ENCODE measurements at places on chromosomes 13 and 19.
A peak's percentile ranks its signal among the peaks of the same experiment; 100 is the strongest.

DNA sequence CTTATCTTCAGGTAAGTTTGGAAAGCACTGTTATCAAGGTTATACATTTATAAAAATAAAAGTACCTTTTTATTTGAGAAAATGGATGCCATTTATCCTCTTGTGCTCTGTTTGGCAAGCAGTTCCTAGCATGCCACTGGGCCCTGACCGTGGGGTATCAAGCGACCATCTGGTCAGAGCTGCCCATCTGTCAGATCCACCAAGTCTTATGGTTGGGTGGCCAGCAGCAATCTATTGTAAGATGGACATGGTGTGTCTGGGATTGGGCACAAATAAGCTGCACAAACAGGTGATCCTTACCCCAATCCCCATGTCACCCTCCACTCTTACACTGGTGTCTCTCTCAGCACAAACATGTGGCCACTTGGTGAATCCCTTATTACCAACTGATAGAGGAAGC, 178.5 kb downstream of the DLEU7 start:
- DNase-seq, result no peak

DNA sequence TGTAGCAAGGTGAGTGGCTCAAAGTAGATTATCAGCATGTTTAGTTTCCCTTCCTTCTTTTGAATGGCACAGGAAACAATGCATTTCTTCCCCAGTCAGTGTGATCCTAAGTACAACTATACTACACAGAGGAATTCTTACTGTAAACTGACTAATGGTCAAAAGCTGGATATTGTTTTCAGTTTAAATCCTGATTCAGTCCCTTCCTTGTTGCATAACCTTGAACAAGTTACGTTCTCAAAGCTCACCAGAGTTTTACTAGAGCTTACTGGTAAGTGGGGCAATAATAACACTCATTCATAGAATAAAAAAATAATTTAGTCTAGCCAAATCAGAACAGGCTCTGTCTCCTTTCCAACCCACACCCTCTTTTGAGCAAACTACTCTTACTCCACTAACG, 180.1 kb downstream of the POSTN start:
- no peak for DNase-seq

GRCh38 chr13:99132295-99132835, 68.3 kb upstream of the UBAC2 start:
- DNase-seq, result no peak

- no peak for DNase-seq
Measured at GRCh38 chr13:79867254-79867653, 386.3 kb downstream of the NDFIP2 start.

- no peak for DNase-seq
Measured at GRCh38 chr13:62627226-62627625, 1211.6 kb upstream of the PCDH20 start.

DNA sequence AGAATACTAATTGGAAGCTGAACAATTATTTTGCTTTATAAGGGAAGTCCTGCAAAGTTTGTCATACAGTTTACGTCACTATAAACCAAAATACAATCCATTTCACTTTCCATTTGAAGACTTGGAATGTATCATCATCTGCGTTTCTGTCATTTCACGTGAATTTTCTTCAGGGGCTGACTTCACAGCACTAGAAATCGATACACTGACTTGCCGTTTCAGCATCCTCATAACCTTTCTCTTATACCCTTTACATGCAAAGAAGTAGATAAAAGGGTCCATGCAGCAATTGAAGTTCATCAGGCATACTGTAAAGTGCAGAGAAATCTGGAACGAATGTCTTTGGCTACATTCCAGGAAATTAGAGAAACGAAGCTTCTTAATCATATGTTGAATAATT, 12.2 kb downstream of the GPR183 start:
- no peak for DNase-seq

DNA sequence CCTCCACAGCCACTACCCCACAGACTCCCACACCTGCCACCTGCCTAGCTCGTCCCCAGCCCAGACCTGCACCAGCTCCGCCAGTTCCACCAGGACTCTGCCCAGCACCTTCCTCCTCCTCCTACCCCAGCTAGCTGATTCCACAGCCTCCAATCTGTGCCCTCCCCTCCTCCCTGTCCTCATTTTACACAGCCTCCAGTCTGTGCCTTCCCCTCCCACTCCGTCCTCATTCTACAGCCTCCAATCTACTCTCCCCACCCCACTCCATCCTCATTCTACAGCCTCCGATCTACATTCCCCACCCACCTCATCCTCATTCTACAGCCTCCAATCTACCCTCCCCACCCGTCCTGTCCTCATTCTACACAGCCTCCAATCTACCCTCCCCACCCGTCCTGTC, 7.3 kb downstream of the MYDGF start:
- no peak for DNase-seq

DNA sequence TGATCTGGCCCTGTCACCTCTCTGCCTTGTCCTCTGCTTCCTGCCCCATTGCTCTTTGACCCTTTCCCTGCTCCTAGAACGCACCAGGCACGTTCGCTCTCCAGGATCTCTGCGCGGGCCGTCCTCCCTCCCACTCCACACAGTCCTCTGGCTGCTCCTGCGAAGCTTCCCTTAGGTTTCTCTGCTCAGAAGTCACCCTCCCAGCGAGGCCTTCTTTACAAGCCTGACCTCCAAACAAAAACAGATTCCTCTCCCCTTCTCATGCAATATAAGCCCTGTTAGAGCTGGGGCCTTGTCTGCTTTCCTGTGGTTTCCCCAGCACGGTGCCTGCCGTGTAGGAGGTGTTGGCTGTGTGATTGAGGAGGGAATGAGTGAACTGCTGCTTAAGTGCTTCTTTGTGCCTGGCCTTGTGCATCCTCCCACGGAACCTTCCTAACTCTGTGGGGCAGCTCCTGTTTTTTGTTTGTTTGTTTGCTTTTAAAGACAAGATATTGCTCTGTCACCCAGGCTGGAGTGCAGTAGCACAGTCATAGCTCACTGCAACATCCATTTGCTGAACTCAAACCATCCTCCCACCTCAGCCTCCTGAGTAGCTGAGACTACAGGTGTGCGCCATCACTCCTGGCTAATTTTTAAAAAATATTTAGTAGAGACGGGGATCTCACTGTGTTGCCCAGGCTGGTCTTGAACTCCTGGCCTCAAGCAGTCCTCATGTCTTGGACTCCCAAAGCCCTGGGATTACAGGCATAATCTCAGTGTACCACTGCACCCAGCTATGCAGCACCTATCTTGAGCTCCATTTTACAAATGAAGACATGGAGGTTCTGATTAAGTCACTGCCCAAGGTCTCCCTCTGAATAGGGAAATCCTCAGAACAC, 82.0 kb downstream of the SIPA1L3 start:
- DNase-seq, result no peak

DNA sequence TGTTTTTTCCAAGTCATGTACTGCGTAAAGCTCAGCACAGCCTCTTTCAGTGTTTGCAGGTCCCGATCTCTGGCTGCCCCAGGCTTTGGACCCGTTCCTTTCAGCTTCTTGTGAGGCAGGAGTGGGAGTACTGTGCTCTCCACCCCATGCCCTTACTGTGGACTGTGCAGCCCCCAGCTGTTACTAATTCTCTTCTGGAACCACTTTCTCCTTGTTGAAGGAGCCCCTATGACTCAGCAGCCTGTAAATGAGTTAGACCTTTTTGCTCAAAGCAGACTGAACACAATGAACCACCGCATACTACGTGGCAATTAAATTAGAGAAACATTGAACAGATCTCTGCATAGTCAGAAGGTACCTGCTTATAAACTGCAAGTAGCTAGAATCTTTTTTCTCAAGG, 39.0 kb downstream of the SERTM1 start:
- peak; percentile 22 for DNase-seq

GRCh38 chr13:91142572-91142971, 204.9 kb upstream of the MIR17HG start:
- peak; percentile 43 for DNase-seq

- no peak for DNase-seq
Measured at GRCh38 chr13:20206698-20207235, 14.0 kb upstream of the GJB2 start.

DNA sequence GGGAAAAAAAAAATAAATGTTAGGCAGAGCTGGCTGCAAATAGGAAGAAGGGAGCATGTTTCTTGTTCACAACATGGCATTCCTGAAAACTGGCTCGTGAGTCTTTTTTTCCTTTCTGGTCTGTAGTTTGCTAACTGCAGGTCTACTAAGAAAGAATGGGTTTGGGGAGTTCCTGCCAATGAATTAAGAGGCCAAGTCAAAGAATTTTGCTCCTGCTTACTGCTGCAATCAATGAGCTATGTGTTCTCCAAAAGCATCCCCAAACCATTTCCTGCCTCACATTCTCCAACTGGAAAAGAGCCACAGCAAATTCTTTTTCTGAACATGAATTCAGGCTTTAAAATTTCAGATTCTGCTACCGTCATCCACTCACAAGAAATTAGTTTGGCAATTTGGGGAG, 88.6 kb downstream of the DCT start:
- DNase-seq, result no peak

GRCh38 chr19:2027361-2027760, 11.8 kb upstream of the BTBD2 start:
- DNase-seq, result no peak

DNA sequence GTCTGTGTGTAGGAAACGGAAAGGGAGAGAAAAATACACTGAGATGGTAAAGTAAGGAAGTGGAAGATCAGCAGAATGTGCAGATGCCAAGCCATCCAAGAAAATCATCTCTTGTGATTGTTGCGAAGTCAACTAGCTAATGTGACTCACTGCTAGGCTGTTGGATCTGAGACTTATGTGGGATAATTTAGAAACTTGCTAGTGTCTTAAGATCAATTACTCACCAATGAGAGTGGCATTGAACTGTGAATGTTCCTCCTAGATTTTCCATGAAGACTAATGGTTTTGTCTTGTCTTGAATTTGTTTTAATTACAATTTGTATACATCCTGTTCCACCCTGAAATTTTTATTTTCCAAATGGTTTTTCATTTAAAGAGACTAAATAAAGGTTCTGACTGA, 771.6 kb downstream of the EFNB2 start:
- no peak for DNase-seq

DNA sequence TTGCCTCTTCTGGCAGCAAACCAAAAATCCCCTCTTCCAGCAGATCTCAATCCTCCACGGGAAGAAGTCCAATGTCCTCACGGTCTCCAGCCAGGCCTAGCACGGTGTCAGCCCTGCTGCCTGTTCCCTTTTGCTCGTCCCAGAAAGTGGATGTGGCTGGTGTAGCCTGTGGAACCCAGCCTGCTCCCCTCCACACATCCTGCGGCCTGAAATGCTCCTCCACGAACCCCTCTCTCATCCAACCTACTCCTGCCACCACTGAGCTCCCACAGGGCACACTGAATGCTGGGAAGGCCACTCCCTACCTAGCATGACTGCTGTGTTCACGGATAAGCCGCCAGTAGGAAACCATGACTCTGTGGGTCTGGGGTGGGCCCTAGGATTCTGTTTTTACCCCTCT, 3.0 kb downstream of the MBOAT7 start:
- DNase-seq, result no peak

GRCh38 chr19:49104229-49104864, 9.8 kb upstream of the LIN7B start:
- DNase-seq, result no peak

DNA sequence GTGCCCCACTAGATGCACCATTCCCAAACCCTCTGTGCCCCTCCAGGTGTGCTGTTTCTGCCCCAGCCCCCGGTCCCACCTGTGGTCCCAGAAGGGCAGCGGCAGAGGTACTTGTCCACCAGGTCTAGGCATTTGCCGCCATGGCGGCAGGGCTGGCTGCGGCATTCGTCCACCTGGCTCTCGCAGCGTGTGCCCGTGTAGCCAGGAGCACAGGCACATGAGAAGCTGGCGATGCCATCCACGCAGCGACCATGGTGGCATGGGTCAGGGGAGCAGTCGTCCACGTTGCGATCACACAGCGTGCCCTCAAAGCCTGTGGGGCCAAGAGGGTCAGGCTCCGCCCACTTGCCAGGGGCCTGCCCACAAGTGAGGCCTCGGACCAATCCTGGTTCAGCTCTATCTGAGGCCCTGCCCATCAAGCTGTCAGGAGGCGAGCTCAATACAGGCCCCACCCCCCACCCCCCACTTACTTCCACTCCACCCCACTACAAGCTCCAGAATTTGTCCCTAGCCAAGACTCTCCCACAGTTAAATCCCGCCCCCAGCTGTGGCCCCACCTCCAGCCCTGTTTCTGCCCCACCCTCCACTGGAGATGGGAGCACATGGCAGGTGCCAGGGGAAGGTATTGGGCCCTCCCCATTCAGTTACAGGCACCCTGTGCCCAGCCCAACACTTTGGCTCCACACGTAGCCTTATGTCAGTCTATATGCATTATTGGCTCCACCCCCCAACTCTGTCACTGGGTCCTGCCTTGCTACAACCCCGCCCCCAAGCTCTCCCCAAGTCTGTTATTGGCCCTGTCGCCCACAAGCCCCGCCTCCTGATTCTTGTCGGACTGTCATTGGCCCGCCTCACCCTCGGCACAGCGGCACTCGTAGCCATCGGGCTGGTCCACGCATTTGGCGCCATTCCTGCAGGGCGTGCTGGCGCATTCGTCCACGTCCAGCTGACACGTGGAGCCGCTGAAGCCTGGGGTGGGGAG, 13.5 kb downstream of the NOTCH3 start:
- DNase-seq, result no peak

GRCh38 chr13:36207672-36208071, 6.7 kb downstream of the SOHLH2 start:
- DNase-seq, result peak; percentile 14

GRCh38 chr13:75325711-75326110, 156.3 kb downstream of the TBC1D4 start:
- no peak for DNase-seq

DNA sequence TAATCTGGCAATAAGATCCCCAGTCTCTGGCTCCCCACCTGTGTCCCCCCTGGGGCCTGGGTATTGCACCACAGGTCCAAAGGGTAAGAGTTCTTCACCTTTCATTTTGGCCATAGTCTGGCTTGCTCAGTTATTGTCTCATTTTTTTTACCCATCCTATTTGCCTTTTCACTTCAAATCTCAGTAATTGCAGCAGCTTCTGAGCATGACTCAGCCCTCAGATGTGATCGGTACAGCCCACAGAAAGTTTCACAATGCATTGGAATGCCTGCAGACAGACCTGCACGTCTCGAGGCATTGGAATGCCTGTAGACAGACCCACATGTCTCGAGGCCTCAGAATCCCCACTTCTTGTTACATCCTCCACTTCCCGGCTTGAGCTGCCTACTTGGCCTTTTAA, 173.6 kb downstream of the NUFIP1 start:
- DNase-seq, result peak; percentile 86

DNA sequence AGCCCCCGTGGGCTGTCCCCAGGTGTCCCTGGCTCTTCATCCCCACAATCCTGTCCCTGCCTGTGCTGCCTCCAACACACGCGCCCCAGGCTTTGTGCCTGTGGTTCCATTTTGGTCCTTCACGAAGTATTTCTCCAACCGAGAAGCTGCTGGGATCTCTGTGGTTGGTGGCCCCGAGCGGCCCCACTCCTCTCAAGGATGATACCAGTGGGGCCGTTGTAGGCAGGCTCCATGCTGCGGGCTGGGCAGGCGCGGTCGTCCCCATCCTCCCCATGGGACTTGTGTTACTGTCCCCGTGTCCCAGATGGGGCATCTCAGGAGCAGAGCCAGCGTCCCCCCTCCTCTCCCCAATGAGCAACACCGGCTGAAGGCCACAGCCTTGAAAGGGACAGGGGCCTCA, 3.7 kb upstream of the ZNF554 start:
- no peak for DNase-seq

Data from Daoy (cell line).